Left cardiac atrium (tissue), 4 donors: ENCODE measurements at places on chromosomes 11 and 22.

DNA sequence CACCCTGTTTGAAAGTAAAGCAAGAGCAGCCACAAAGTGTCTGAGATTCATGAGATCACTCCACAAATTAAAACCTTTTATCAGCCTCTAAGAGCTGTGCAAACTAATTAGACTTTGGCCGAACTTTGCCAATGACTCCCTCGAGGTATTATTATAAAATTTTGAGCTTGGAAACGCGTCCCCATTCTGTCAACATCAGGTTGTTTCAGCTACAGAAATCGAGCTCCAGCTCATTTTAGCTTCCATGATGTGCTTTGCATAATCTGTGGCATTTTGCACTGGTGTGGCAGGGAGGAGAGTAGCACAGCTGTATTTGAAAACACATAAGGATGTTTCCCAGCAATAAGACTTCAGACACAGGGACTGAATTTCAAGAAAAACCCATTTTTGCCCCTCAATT is 872.2 kb downstream of the NTM start:
- DNase-seq: no peak

DNA sequence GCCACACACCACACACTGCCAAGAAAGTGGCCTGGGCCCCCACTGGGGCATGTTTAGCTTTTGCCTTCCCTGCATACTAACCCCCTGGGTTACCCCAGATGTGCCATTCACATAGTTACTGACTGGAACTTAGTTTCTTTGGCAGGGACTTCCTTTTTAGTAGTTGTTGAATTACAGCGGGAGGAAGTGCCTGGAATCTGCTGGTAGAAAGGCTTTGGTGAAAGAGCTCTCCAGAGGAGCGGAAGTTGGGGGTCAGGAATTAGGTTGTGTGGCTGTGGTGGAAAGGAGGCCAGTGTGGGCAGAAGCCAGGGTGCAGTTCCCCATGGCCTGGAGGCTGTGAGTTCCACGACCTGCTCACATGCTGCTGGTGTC is 69.0 kb downstream of the MED15 start:
- no peak for DNase-seq

- DNase-seq: no peak
These were observed 69.8 kb upstream of the MTMR2 start for GRCh38 chr11:95993438-95994298.

- DNase-seq: no peak
These were observed 1.8 kb upstream of the SLC37A2 start for GRCh38 chr11:125061281-125061680.

DNA sequence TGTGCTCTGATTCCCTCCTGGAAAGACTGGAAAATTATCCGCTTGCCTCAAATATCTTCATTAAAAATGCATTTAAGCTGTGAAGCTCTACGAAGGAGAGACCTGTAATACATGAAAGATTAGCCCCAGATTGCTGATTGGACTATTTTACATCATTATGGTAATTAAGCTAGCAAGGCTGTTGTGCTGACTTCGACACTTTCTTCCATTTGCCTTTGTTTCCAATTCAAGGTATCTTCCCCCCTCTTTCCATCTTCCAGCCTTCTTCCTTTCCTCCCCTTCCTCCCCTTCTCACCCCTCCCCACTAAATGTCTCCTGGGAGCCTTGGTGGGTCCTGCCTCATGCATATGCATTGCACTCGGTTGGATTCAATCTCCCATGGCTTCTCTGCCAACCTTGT is 710.8 kb downstream of the OPCML start:
- DNase-seq: no peak

GRCh38 chr11:23078289-23078971 is 218.2 kb upstream of the CCDC179 start:
- no peak for DNase-seq

DNA sequence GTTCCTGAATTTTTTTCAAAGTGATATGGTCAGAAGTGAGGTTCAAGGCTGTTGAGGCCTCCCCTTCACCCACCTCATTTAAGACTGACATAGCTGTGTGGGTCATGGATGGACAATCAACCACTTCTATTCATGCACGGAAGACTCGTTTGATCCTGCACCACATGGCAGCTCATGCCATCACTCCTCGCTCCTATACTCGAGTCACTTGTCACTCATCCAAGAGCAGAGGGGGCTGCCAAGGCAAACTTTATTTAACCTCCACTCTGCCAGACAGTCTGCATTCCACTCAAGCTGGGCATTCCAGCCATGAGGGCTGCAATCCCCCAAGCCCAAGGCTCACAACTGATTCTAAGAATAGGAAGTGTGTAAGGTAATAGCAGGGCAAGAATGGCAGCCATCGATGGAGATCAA is 34.1 kb downstream of the SNX19 start:
- no peak for DNase-seq

DNA sequence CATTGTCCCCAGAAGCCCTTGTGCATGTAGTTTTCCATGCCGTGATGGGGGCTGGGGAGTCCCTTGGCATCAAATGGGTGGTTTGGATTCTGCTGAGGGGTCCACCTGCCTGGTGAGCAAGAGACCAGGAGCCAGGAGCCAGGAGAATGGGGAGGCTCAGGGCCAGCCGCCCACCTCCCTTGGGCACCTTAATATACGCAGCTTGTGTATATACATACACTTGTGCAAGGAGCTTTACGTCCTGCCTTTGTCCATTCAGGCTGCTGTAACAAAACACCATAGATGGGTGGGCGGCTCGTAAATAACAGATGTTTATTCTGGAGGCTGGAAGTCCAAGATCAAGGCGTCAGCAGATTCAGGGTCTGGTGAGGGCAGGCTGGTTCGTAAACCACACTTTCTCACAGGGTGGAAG is 62.5 kb downstream of the SMIM38 start:
- no peak for DNase-seq
